Chondrocyte (in vitro differentiated cells): ENCODE measurements at places on chromosomes 6 and 20. TPM values are rescaled to one million over a fixed set of nuclear protein-coding genes. Genes with fewer than 3 reads are reported as not detected.

The ARG1 gene
- not detected in 3 replicates for total RNA-seq

DNA sequence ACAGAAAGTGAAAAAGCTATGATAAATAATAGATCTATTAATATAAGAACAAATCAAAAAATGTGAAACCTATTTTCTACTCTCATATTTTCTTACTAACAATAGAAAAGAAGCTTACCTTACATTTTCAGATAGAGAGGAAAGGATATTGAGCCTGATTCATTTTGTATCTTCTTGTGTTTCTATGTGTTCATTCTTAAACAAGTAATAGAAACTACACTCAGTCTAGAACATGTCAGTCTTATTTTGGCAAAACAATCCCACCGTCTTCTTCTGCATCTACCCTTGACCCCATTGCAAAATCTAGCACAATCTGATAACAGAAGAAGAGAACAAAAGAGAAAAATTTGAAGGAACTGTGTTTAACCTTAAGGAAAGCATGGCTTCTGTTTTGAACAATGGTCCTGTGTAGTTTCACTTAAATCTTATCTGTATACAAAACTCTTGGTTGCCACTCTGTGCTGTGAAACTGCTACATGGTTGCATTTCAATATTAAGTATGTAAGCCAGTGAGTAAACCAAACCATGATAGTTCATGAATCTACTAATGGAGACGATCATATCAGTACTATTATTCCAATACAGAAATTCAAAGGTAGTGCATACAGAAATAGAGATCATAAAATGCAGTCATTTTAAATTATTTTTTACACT lies 69.5 kb upstream of the LGSN start:
- H3K4me3 ChIP-seq = no peak overlapping the region
- H3K27me3 ChIP-seq = peaks cover 4% of the 10 kb centered on the region
- H3K27ac ChIP-seq = no peak overlapping the region
- H3K36me3 ChIP-seq = no peaks in the 10 kb centered on the region

DNA sequence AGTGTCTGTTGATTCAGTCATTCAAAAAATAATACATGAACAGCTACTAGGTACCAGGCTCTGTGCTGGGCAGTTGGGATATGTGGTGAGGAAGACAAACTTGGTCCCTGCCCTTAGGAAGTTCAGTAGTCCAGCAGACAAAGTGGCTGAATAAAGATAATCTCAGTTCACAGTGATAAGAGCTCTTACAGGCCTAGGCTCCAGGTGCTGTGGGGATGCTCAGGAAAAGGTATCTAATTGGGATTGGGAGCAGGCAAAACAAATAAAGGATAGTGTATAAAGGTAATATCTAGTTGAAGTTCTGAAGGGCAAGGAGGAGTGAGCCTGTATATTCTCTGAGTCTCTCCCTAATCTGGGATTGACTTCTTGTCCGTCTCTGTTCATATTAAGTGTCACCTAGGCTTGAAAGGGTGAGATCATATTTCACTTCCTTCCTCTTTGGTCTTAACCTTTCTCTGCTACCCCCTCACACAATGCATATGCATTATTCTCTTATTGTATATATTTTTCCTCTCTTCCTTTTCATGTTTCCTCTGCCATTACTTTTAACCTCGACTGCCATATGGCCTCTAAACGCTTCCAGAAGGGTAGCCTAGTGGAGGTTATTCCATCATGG lies 13.5 kb downstream of the PTPN1 start:
- H3K4me1 ChIP-seq = peaks cover 46% of the 10 kb centered on the region
- no peaks in the 10 kb centered on the region for H3K27me3 ChIP-seq
- H3K27ac ChIP-seq = no peak overlapping the region
- DNase-seq = no peak
- no peaks in the 10 kb centered on the region for H3K36me3 ChIP-seq

GRCh38 chr6:119493980-119494379 lies 144.4 kb upstream of the MAN1A1 start:
- H3K36me3 ChIP-seq = no peaks in the 10 kb centered on the region
- no peaks in the 10 kb centered on the region for H3K4me1 ChIP-seq
- H3K27me3 ChIP-seq = peaks cover 43% of the 10 kb centered on the region
- no peak overlapping the region for H3K4me3 ChIP-seq
- H3K27ac ChIP-seq = no peak overlapping the region

DNA sequence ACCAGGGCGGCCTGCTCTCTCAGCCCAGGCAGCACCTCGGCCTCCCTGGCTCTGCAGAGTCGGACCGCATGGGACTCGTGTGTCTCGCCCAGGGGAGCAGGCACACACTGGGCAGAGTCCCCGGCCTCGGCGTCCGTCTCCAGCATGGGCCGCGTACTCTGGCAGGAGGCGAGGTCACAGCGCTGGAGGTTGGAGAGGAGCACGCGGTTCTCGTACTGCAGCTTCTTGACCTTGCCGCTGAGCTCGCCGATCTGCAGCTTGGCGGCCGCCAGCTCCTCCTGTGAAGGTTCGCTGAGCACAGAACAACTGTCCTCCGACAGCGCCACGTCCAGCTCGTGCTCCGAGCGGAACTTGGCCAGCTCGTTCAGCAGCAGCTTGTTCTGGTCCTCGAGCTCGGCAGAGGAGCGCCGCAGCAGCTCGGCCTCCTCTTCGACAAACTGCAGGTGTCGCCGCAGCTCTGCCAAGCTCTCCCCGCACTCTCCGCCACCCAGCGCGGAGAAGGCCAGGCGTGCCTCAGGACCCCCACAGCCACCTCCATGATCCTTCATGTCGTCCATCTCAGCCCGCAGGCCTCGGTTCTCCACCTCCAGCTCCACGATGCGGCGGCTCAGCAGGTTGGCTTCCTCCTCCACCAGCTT lies 42.0 kb upstream of the DSN1 start:
- DNase-seq = peak; percentile 93
- H3K27me3 ChIP-seq = no peaks in the 10 kb centered on the region
- H3K4me1 ChIP-seq = peaks cover 17% of the 10 kb centered on the region
- no peak overlapping the region for H3K27ac ChIP-seq
